ENCODE measurements at places on chromosomes 7 and 10.

DNA sequence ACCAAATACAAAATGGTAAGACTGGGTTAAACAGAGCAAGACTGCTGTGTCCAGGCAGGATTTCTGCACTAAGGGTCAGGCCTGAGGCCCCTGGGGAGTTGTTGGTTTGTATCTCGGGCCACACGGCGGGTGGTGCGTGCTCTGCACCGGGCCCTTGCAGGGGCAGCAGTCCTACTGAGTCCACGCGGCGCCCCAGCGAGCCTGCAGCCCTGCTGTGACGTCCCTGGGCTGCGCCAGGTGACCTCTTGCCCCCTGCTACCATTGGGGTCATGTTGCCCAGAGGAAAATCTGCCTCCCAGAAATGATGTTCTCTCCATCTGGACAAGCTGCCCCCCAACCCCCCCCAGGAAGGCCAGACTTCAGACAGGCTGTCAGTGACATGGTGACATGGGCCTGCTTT, 281.5 kb downstream of the CELF2 start:
- no peak for DNase-seq

GRCh38 chr10:117005026-117005526, at the start of gene SHTN1:
Gene SHTN1, minus strand, starts transcription at chr10:117005187. Its CDS starts 108 bp downstream, at chr10:117005079.
- peak; percentile 49 for DNase-seq

GRCh38 chr10:12156367-12157123, 27.1 kb downstream of the SEC61A2 start:
- no peak for DNase-seq

DNA sequence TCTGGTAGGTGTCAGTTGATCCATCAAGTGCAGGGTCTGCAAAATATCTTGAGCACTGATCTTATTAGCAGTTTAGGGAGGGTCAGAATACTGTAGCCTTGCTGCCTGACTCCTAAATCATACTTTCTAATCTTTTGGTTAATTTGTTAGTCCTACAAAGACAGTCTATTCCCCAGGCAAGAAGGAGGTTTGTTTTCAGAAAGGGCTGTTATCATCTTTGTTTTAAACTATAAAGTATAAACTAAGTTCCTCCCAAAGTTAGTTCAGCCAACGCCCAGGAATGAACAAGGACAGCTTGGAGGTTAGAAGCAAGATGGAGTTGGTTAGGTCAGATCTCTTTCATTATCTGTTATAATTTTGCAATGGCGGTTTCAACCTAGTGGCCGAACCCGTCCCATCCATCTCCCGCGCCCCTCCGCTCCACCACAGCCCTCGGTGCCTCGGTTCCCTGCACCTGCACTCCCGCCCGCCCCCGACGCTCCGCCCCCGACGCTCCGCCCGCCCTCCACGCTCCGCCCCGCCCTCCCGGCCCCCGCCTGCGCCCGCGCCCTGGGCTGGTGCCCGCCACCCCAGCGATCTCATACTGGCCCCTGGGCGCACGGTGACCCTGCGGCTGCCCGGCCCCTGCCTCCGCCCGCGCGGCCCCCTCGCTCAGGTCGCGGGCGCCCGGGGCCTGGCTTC, at the start of gene ADCK2:
Gene ADCK2, plus strand, starts transcription at position 564 of the 681 bp plus-strand sequence. CDS start 386 bp downstream, outside the sequence.
- peak; percentile 46 for DNase-seq

DNA sequence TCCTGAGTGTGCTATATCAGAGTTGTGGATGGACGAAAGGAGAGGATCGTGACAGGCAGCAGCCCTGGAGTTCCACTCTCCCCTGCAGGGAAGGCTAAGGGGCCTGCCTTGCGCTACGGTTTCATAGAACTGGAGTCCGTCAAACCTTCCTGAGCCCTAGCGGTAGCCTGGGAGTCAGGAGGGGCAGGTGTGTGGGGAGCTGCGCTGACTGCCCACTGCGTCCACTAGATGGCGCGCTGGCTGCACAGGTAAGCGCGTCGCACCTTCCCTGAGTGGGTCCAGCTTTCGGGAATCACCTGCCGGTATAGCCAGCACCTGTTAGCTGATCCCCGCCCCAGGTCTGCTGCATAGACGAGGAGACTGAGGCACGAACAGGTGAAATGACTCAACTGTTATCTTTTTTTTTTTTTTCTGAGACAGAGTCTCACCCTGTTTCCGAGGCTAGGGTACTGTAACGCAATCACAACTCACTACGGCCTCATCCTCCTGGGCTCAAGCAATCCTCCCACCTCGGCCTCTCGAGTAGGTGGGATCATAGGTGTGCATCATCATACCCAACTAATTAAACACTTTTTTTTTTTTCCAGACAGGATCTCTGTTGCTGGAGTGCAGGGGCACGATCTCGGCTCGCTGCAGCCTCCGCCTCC, 20.2 kb upstream of the BAIAP2L1 start:
- DNase-seq = no peak

- DNase-seq = no peak
Observed at GRCh38 chr7:1013581-1013980, 30.6 kb downstream of the CYP2W1 start.

DNA sequence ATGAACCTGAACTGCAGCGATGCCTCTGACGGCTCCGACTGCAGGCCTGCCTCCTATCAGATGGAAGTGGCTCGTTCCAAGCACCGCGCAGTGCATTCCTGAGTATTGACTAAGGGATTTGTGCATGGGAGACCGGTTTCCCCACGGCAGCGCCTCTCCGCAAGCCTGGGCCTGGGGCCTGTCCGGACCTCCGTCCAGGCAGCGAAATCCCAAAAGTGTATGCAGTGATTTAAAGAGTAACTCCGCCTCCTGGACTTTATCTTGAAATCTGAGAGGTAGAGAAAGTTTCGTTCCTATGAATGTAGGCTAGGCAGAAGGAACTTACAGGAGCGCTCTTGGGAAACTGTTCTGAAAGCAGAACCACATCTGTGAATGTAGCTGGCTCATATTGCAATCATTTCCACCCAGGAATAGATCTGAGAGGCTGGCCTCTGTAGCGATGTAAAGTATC, 106.2 kb upstream of the CELF2 start:
- no peak for DNase-seq

DNA sequence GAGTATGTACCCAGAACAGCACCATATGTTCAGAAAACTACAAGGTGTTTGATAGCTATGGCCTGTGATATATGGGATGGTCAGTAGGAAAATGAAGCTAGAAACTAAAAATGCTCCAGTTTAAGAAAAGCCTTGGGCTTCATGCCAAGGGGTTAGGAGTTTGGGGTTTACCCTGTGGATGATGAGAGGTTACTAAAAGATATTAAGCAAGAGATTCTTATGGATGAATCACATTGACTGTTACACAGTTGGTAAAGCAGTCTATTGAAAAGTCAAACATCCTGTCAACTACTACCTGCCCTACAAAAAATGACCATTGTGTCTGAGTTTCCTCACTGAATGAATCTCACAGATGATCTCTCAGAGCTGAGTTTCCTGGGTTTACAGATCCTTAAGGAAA, 166.2 kb upstream of the INHBA start:
- DNase-seq = no peak

- no peak for DNase-seq
Observed at GRCh38 chr7:117008886-117009531, 55.7 kb downstream of the ST7 start.

DNA sequence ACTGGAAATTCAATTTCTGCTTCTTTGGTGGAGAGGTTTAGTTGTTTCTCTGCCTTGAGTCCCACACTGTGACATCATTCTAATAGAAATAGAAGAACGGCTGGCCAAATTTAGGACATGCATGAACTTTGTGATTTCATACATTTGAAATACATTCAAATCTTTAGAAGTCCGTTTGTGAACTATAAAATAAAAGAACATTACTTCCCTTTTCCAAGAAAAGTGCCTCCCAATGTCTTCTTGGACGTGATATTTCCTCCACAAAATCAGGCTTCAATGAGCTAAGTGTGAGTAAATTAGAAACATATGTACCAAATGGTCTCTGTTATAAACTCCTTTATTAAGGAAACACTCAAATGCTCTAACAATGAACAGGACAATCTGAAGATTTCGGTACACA, 314.5 kb upstream of the AKR1E2 start:
- DNase-seq = no peak

DNA sequence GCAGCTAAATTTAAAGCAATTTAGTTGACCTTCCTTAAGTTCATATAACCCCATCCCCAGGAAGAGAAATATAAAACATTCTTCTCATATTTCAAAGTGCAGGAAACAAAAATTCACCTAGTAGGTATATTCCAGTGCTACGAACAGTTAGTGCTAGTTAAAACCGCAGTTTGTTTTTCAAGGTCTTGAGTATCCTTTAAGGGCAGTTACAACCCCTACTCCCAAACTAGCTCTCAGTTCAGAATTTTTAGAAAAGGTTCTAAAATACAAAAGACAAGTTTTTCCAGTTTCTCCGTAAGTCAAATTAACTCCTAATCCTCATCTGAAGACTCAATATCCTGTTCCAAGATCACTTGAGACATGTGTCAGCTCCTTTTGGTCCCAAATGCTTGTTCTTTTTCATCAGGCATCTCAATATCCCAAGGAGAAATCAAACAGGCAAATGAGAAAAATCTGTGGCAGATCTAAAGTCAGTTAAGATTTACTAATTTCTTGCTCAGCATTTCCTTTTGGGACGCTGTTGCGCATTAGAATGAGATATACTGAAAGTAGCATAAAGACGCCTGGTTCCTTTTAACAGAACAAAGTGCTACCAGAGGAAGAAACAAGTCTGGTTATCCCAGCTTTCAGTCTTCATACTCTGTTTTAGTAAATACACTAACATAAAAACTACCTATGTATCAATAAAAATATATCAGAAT, 51.8 kb downstream of the ARHGAP12 start:
- DNase-seq = no peak

- no peak for DNase-seq
Observed at GRCh38 chr10:61781969-61782403, 119.3 kb downstream of the CABCOCO1 start.

- no peak for DNase-seq
Observed at GRCh38 chr7:23285657-23286646, 13.2 kb upstream of the MALSU1 start.

- no peak for DNase-seq
Observed at GRCh38 chr10:12027539-12027938, 15.1 kb downstream of the UPF2 start.

GRCh38 chr7:37709631-37710509, 26.3 kb downstream of the GPR141 start:
- DNase-seq = no peak

- no peak for DNase-seq
Observed at GRCh38 chr10:7411671-7412128, 866 bp upstream of the SFMBT2 start.

- DNase-seq = no peak
Observed at GRCh38 chr7:117009705-117010361, 56.5 kb downstream of the ST7 start.

DNA sequence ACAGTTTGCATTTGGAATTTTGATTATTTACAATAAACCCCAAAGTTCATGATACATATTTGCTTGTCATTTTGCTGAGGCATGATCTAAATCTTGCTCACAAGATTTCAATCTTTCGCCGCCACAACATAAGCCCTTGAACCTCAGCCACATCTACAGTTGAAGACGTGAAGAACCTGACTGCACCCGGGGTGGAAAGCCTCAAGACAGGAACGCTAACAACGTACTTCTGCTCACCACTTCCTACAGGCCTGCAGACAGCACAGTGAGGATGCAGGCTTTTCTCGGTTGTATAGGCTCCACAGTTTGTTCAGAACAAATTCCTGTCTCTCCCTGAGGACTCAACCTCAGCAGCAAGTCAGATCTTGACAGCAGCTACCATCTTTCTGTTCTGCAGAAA, 393.8 kb upstream of the PRKCQ start:
- DNase-seq = no peak

All from amygdala (tissue), 56 donors.